ENCODE measurements at places on chromosomes 12 and 14.

- no peak for DNase-seq
These were observed 33.6 kb downstream of the CCDC91 start for GRCh38 chr12:28223858-28224257.

GRCh38 chr14:99432485-99432884 lies 48.2 kb downstream of the SETD3 start:
- DNase-seq, result no peak

GRCh38 chr12:82025462-82025861 lies 266.3 kb upstream of the PPFIA2 start:
- no peak for DNase-seq

- no peak for DNase-seq
These were observed 43.2 kb downstream of the RFX4 start for GRCh38 chr12:106625976-106626375.

DNA sequence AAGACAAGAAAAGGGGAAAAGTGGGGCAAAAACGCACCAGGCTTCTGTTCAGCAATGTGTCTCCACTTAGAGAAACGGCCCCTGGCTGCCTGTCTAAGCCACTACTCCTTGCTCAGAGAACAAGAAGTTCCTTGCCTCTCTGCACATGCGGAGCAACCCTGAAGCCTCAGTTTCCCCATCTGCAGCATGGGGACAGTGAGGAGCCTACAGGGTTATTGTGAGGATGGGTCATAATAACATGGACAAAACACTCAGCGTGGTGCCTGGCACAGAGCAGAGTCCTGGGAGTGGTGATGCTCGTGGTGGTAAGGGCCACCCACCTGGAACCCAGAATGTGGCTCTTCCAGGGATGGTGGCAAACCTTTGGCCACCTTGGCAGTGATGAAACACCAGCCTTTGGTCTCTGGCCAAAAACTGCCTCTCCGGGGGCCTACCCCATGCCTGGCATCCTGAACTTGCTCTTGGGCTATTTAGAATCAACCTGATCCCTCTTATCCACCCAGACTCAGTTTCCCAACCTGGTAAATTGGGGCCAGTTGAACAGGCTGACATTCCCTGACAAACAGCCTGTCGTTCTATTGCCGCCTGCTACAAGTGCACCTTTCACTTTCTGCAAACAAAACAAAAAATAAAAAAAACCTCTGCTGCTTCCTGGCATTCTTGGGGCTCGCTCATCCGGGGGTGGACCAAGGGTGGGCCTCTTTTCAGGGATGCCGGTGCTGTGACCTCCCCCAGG lies 56.5 kb upstream of the DLK1 start:
- DNase-seq, result no peak

GRCh38 chr14:63435204-63435603 lies 108.0 kb downstream of the PPP2R5E start:
- no peak for DNase-seq

- DNase-seq, result no peak
These were observed 240.7 kb upstream of the PLEKHG7 start for GRCh38 chr12:92462049-92462448.

DNA sequence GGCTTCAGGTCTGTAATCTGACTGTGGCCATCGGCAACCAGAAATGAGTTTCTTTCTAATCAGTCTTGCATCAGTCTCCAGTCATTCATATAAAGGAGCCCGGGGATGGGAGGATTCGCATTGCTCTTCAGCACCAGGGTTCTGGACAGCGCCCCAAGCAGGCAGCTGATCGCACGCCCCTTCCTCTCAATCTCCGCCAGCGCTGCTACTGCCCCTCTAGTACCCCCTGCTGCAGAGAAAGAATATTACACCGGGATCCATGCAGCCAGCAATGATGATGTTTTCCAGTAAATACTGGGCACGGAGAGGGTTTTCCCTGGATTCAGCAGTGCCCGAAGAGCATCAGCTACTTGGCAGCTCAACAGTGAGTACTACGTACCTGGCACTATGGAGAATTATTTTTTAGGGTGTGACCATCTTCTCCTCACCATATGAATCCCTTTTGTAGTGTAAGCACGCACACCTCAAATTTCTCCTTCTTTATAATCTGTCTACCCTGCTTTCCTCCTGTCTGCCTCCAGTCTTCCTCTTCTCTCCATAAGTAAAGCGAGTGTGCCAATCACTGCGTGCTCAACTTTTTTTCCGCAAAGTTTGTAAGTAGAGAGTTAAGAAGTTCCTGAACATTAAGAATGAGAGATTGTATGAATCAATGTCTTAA lies at the start of gene TPH2:
Gene TPH2, plus strand, starts transcription at position 118 of the 658 bp plus-strand sequence. Its CDS starts 142 bp downstream, at position 260.
- DNase-seq, result no peak

- DNase-seq, result no peak
These were observed 72.0 kb downstream of the PPP2R5E start for GRCh38 chr14:63470962-63471793.

GRCh38 chr12:24900196-24900595 lies 48.7 kb downstream of the BCAT1 start:
- no peak for DNase-seq

DNA sequence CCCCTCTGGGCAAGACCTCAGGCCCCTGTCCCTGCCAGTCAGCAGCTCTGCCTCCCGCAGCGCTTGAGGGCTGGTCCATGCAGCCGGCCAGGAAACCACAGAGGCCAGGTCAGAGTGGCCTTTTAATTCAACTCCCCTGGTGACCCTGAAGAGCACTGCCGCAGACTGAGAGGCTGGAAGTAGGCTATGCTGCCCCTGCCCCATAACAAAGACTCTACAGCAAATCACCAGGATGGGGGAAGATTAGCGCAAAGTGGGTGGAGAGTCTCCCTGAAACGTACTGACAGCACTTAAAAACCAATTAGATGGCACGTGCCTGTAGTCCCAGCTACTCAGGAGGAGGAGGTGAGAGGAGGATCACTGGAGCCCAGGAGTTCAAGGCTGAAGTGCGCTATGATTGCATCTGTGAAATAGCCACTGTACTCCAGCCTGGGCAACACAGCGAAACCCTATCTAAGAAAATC lies 70.5 kb downstream of the ITPK1 start:
- DNase-seq, result no peak

GRCh38 chr12:56205445-56205844 lies 16.2 kb upstream of the SMARCC2 start:
- no peak for DNase-seq

DNA sequence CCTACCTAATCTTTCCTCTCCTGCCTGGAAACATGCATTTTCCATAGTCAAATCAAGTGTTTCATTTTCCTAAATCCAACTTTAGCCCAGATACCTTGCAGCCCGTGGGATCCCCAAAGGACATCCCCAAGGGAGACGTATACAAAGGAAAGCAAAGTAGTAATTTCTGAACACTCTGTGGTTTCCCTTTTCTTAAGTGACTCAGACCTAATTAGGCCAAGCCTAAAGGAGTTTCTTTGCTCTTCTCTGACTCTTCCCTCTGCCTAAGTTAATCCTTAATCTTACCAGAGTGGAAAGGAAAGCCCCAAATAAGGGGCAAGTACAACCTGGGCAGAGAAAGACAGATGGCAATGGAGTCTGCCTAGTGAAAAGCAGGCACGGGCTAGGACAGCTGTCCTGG lies 250.3 kb downstream of the SPTSSA start:
- DNase-seq, result no peak

GRCh38 chr12:25162866-25163265 lies 32.1 kb downstream of the DNAI7 start:
- DNase-seq, result no peak

DNA sequence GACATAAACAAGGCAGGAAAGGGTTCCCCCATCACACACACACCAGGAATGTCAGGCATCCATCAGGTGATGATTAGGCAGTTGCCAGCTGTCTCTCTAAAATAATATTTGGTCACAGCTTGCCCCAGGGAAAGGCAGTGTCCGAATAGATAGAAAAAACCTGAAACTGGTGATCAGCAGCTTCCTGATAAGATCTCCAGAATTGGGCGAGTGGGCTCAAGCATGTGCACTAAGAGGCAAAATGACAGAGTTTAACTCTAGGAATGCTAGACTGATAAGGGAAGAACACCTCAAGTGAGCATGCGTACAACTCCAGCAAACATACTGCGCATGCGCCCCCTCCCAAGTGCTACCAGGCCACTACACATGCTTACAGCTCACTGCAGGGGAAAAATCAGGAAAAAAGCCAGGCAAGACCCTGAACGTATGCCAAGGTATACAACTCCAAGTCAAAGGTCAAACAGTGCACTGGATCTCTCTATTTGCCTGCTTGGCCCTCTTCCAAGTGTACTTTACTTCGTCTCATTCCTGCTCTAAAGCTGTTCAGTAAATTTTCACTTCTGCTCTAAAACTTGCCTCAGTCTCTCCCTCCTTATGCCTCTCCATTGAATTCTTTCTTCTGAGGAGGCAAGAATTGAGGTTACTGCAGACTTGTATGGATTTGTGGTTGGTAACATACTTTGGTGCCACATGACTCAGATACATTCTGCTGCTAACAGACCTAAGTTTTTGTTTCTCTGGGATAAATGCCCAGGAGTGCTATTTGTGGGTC lies 73.5 kb upstream of the VASH1 start:
- DNase-seq, result no peak

DNA sequence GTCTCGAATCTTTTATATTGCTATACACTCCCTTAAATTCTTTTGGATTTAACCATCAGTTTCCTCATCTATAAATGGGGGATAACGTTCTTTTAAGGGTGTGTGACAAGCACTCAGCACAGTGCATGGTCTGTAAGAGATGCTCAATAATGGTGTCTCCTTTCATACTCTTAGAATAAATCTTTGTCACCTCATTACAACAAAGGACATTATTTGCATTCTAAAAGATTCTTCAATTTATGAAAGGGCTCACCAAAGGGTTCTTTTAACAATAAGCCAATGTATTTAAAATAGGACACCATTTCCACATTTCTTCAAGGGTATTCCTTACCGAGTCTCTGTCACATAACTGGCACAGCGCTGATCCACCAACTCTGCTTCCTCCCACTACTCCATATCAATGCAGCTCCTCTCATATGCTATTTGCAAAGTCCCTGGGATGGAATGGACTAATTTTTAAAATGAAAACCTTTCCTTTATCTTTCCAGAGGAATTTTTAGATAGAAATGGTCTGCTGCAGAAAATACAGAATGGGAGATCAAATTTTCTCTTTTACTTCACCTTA lies 29.2 kb upstream of the RIC8B start:
- DNase-seq, result no peak

- DNase-seq, result no peak
These were observed 470.3 kb downstream of the FOXG1 start for GRCh38 chr14:29236848-29237247.

DNA sequence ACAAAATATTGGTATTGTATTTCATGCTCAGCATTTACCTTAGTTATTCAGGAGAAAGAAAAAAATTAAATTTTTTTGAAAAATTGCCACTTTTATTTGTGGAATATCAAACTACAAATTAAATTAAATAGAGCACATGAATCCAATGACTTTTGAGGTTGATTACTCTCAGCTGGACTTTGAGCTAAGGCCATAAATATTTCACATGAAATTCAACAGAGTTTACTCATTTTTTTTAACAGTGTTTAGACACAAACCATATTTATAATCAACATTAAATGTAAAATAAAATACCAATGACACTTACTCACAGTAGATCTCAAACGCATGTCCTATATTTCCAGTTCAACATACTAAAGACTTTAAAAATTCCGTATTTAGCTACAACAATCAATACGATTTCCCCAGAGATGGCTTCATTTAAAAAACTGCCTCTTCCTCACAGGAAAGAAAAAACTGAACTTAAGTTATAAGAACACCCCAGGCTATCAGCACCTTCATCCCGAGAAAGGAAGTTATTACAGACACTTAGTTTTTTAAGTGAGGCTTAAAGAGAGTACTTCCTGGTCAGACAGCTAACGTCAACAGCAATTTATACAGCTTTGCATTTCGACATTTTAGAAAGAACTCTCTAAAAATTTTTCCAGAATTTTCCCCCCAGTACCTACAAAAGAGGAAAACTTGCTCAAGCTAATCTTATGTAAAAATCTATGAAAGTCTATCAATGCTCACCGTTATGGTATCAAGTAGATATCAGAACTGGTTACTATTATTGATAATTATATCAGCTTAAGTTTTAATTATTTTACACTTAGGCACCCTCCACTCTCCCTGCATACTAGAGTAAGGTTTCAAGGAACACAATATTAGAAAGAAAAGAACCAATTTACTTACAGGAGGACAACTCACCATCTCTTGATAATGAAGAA lies 13.8 kb downstream of the TAOK3 start:
- no peak for DNase-seq

GRCh38 chr14:21334202-21334906 lies 49.5 kb downstream of the SUPT16H start:
- DNase-seq, result no peak

- DNase-seq, result no peak
These were observed 139.2 kb downstream of the KICS2 start for GRCh38 chr12:64082866-64083268.

GRCh38 chr12:63875703-63876102 lies 31.2 kb downstream of the SRGAP1 start:
- no peak for DNase-seq

- DNase-seq, result no peak
These were observed 1.6 kb downstream of the HOXC9 start for GRCh38 chr12:54001283-54002187.

DNA sequence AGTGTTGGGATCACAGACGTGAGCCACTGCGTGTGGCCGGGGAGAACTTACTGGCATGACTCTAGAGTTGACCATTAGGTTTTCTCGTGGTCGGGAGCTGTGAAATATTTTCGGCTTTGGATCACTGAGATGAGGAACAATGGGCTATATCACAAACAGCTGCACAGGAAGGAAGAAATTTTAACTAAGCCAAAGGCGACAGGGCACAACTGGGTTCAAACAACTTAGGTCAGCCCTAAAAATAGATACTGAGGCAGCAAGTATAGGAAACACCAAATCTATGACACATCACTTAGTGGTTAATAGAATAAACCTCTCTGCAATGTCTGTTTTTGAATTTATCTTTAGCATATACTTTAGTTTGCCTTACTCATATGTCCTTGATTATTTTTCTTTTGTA lies 162.9 kb downstream of the LRIG3 start:
- no peak for DNase-seq

DNA sequence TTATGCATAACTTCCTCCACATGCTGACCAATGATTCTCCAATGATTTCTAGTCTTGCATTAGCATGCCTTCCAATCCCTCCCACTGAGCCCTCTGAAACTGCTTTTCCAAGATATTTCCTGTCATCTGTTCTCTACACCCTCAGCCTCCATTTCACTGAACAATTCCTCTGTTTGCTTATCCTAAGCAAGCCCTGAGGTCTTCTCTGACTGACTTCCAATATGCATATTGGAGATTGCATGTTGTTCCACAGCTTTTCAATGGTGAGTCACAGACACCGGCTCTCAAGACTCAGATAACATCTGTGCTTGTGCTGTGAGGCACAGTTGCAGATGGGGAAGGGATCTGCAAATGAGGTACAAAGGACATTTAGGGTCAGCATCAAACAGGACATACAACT lies 141.0 kb downstream of the SLC16A7 start:
- no peak for DNase-seq
